Activated CD4-positive, CD25-positive, alpha-beta regulatory T cell (primary cell): ENCODE measurements at places on chromosomes 11 and 22.

GRCh38 chr22:35656284-35656752, 8.1 kb downstream of the APOL6 start:
- no peak for DNase-seq

GRCh38 chr11:22898036-22898435, 37.8 kb upstream of the CCDC179 start:
- DNase-seq = no peak

DNA sequence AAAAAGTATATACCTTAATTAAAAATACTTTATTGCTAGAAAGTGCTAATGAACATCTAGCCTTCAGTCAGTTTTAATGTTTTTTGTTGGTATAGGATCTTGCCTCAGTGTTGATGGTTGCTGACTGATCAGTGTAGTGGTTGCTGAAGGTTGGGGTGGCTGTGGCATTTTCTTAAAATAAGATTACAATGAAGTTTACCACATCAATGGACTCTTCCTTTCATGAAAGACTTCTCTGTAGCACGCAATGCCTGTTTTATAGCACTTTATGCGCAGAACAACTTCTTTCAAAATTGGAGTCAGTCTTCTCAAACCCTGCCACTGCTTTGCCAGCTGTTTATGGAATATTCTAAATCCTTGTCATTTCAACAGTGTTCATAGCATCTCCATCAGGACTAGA, 50.6 kb downstream of the LDLRAD3 start:
- DNase-seq = no peak

GRCh38 chr22:44996648-44997047, 13.2 kb downstream of the PHF21B start:
- no peak for DNase-seq

GRCh38 chr11:35043936-35044335, 95.0 kb upstream of the CD44 start:
- DNase-seq = no peak

GRCh38 chr22:45072322-45072903, 62.6 kb upstream of the PHF21B start:
- DNase-seq = no peak

GRCh38 chr22:21816787-21817496, 50.5 kb downstream of the MAPK1 start:
- no peak for DNase-seq

- DNase-seq = no peak
Observed at GRCh38 chr22:23179381-23180299, 669 bp upstream of the BCR start.

- DNase-seq = no peak
Observed at GRCh38 chr22:32685512-32685911, 116.0 kb upstream of the TIMP3 start.

GRCh38 chr11:70087446-70088167, 9.5 kb downstream of the ANO1 start:
- no peak for DNase-seq

GRCh38 chr22:37591823-37592404, 12.0 kb upstream of the LGALS2 start:
- DNase-seq = no peak

DNA sequence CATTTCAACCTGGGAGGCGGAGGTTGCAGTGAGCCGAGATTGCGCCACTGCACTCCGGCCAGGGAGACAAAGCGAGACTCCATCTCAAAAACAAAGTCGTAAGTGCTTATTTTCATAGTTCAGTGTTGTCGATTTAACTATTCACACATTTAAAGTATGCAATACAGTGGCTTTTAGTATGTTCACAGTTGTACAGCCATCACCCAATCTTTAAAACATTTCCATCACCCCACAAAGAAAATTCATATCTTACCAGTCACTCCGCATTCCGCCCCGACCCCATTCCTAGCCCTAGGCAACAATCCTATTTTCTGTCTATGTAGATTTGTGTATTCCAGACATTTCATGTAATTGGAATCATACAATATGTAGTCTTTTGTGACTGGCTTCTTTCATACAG, 11.9 kb downstream of the IPO7 start:
- DNase-seq = no peak

GRCh38 chr22:36816636-36817524, at the start of gene PVALB:
PVALB (minus strand) TSS chr22:36817035; CDS start chr22:36817005, 30 bp downstream.
- no peak for DNase-seq

- no peak for DNase-seq
Observed at GRCh38 chr22:24510637-24511625, 15.8 kb downstream of the UPB1 start.
